ENCODE measurements at places on chromosomes 4 and X. TPM values are rescaled to one million over a fixed set of nuclear protein-coding genes. Genes with fewer than 3 reads are reported as not detected.

The SOX3 gene
- 205 TPM for total RNA-seq

- DNase-seq: no peak
- H3K4me1 ChIP-seq: no peaks in the 10 kb centered on the region
- no peak overlapping the region for H3K4me3 ChIP-seq
- peaks cover 22% of the 10 kb centered on the region for H3K27me3 ChIP-seq
Measured at GRCh38 chr4:1479454-1479853, 73.2 kb upstream of the NKX1-1 start.

The OSTC gene
- total RNA-seq: 135 TPM

- H3K36me3 ChIP-seq: no peaks in the 10 kb centered on the region
- peak overlapping the region; percentile 96 for H3K4me3 ChIP-seq
- no peak overlapping the region for H3K27ac ChIP-seq
- DNase-seq: peak; percentile 9
Measured at GRCh38 chr4:142846729-142847596, 862 bp upstream of the INPP4B start.

The WNK3 gene
- 30.7 TPM for total RNA-seq

DNA sequence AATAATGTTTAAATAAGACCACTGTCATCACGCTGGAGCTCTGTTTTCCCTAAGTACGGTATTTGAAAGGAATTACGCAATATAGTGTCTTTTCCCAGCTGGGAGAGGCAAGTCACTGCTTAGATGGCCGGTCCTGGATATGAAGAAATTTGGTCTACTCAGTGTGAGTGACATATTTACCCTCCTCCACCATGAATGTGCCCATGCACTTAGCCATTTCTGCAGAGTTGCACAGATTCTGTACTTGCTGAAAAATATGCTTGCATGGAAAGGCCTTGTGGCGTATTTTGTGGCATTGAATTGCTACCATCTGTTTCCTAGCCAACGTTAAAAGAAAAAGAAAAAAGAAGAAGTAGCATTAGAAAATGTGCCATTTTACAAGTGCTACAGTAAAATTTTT lies 73.1 kb downstream of the ADGRL3 start:
- peaks cover 14% of the 10 kb centered on the region for H3K4me1 ChIP-seq
- peaks cover 4% of the 10 kb centered on the region for H3K27me3 ChIP-seq
- no peak overlapping the region for H3K4me3 ChIP-seq

DNA sequence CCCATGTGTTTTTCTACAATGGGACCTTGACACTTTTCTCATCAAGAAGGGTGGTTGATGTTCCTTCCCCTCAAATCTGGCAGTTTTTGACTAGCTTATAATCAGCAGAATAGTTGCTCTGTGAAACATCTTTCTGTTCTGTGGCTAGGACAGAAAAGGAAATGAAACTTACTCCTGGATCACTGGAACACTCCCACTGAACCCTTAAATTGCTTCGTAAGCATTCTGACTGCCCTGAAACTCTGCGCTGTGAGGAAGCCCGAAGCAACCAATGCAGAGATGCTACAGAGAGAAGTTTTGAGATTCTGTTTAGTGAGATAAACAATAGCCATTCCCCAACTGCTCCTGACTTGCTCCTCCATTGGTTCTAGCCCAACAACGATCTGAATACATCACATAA lies 602.2 kb downstream of the CENPC start:
- H3K27me3 ChIP-seq: no peaks in the 10 kb centered on the region
- no peak overlapping the region for H3K4me3 ChIP-seq
- H3K4me1 ChIP-seq: no peaks in the 10 kb centered on the region
- H3K36me3 ChIP-seq: no peaks in the 10 kb centered on the region

DNA sequence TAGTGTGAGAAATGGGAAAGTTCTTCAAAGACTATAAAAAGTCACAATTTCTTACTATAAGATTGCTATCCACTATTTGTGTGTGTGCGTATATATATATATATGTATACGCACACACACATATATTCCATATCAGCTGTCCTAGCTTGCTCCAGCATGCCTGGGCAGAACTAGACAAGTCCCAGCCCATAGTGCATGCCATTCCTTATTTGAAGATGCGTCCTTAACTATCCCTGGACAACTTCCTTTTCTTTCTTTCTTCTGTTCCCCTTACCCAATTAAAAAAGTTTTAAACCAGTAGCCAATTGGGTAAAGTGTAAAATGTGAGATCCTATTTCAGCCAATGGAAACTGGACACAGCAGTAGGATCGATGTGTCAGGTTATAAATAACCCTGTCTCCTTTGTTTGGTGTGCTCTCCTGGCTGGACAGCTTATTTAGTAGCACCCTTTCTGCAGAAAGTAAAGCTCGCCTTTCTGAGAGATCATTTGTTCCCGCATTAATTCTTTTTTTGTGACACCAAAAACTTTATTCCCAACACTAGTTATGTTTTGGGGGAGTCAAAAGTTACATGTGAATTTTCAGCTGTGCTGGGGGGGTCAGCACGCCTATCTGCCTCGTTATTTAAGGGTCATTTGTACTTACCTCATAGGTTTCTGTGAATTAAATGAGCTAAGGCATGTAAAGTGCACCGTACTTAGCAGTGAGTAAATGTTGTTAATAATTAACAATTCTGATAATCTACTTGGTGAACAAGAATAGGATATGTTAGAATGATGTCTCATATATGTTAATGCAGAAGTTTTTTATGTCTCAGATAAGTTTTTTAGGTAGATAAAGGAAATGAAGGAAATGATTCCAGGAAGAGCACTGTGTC lies 40.9 kb downstream of the KDM6A start:
- peaks cover 9% of the 10 kb centered on the region for H3K36me3 ChIP-seq
- H3K4me3 ChIP-seq: no peak overlapping the region
- H3K4me1 ChIP-seq: peaks cover 3% of the 10 kb centered on the region
- H3K27ac ChIP-seq: no peak overlapping the region
- no peaks in the 10 kb centered on the region for H3K27me3 ChIP-seq

The CXCL1 gene
- not detected for total RNA-seq

DNA sequence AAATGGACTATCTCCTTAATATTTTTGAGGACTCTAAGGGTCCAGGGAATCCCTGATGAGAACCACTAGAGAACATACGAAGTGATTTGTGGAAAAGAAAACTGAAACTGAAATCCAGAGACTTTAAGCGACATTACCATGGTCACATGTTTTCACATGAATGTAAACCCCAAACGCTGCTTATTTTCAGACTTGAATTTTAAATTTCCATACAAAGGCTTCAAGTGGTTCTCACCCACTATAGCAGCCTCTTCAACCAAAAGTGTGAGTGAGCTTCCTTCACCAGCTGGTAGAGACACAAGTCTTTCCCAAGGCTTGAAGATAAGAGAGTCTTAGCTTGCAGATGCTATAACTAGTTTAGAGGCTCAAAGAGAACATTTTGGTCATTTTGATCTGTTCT lies 232.7 kb downstream of the MGST2 start:
- no peak overlapping the region for H3K27ac ChIP-seq
- no peaks in the 10 kb centered on the region for H3K27me3 ChIP-seq
- DNase-seq: no peak
- H3K4me3 ChIP-seq: no peak overlapping the region
- H3K4me1 ChIP-seq: peaks cover 25% of the 10 kb centered on the region
- H3K36me3 ChIP-seq: no peaks in the 10 kb centered on the region

DNA sequence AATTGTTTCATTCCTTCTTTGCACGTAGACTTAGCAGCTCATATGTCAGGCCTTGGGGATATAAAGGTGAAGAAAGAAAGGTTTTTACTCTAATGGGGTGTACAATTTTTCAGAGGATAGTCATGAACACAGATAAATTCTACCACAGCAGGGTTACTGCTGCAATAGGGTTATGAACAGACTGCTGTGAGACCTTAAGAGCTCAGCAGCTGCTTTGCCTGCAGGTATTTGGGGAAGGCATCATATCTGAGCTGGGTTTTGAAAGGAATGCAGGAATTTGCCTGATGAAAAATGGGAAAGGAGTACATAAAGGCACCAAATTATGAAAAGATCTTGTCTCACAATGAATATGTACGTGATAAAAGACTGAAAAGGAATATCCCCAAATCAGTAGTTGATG lies 128.9 kb downstream of the CEP135 start:
- H3K27me3 ChIP-seq: no peaks in the 10 kb centered on the region
- H3K36me3 ChIP-seq: peaks cover 11% of the 10 kb centered on the region
- no peak overlapping the region for H3K4me3 ChIP-seq

GRCh38 chr4:99915449-99915848 lies 21.2 kb upstream of the LAMTOR3 start:
- H3K27me3 ChIP-seq: no peaks in the 10 kb centered on the region
- no peak overlapping the region for H3K4me3 ChIP-seq
- no peak overlapping the region for H3K27ac ChIP-seq
- DNase-seq: no peak
- H3K4me1 ChIP-seq: no peaks in the 10 kb centered on the region

The PCDH7 gene
- 8.0 TPM for total RNA-seq

DNA sequence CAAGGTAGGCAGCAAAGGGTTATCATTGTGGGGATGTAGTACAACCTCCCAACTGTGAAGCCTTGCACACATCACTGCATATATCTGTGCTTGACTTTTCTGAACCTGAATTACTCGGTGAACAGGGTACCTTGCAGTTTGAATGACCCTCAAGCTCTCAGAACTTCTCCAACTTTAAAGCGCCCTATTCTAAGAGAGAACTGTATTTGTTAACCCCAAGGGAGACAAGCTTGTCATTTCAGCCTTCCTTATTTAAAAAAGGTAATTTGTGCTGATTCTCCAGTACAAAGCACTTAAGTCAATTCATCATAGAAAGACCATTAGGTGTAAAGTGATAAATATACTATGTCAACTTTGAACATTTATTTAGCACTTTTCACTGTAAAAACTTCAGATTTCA lies 122.0 kb upstream of the STS start:
- no peak overlapping the region for H3K27ac ChIP-seq
- H3K27me3 ChIP-seq: no peaks in the 10 kb centered on the region

GRCh38 chrX:74232859-74233258 lies 71.1 kb upstream of the ZCCHC13 start:
- no peak overlapping the region for H3K27ac ChIP-seq
- H3K27me3 ChIP-seq: no peaks in the 10 kb centered on the region
- H3K36me3 ChIP-seq: peaks cover 2% of the 10 kb centered on the region
- H3K4me1 ChIP-seq: no peaks in the 10 kb centered on the region
- H3K4me3 ChIP-seq: no peak overlapping the region
- DNase-seq: no peak

DNA sequence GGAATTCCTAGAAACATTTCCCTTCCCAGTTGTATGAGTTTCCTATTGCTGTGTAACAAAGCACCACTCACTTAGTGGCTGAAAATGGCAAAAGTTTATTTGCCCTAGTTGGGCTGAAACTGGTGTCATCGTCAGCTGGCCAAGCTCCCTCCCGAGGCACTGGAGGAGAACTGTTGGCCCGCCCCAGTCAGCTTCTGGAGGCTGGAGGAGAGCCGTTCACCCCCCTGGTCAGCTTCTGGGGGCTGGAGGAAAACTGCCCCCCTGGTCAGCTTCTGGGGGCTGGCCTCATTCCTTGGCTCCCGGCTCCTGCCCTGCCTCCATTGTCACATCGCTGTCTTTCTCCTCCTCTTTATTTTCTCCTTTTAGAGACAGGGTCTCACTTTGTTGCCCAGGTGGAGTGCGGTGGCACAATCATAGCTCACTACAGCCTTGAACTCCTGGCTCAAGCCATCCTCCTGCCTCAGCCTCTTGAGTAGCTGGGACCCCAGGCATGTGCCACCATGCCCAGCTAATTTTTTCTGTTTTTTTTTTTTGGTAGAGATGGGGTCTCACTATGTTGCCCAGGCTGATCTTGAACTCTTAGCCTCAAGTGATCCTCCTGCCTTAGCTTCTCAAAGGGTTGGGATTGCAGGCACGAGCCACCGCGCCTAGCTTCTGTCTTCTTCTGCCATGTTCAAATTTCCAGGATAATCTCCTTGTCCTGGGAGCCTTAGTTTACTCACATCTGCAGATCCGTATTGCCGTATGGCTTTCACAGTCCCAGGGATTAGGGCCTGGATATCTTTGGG lies 3.2 kb downstream of the RGS12 start:
- DNase-seq: no peak
- peaks cover 64% of the 10 kb centered on the region for H3K4me1 ChIP-seq
- peak overlapping the region; percentile 47 for H3K27ac ChIP-seq
- peaks cover 30% of the 10 kb centered on the region for H3K36me3 ChIP-seq

- H3K27me3 ChIP-seq: no peaks in the 10 kb centered on the region
- no peak for DNase-seq
- peaks cover 30% of the 10 kb centered on the region for H3K4me1 ChIP-seq
Measured at GRCh38 chr4:37780444-37781130, 45.9 kb upstream of the PGM2 start.

Data from neural crest cell (in vitro differentiated cells).